ENCODE measurements at places on chromosomes 7 and 10.
A peak's percentile ranks its signal among the peaks of the same experiment; 100 is the strongest.

GRCh38 chr10:42769673-42770072, 12.9 kb upstream of the BMS1 start:
- no peak for DNase-seq

DNA sequence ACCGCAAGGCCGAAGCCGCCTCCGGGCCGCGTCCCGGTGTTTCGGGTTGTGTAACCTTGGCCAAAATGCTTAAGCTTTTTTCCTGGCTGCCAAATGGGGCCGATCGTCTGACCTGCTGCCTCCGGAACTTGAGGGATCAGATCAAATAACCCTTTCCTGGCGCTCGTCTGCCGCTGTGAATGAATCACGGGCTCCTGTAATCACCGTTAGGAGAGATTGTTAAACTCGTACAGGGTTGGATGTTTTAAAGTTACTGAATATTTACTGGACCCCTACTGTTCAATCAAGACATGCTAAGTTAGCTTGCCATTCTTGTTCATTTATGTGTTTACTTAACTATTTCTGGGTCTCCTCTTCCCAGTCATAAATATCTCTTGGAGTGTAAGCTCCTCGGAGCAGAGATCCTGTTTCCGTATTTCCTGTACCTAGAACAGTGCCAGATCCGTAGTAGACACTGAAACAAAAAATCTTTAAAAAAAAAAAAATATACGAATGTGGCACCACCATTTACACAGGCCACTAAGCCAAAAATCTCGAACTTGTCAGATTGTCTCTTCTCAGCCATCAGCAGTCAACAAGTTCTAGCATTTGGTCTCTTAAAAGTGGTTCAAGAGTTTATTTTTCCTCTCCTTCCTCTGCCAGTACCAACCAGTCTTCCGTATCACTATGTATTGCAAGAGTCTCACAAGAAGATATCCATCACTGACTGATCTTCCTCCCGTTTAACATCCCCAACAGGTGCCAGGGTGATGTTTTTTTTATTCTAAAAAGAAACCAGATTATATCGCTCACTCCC, 650 bp upstream of the TM9SF3 start:
- no peak for DNase-seq

DNA sequence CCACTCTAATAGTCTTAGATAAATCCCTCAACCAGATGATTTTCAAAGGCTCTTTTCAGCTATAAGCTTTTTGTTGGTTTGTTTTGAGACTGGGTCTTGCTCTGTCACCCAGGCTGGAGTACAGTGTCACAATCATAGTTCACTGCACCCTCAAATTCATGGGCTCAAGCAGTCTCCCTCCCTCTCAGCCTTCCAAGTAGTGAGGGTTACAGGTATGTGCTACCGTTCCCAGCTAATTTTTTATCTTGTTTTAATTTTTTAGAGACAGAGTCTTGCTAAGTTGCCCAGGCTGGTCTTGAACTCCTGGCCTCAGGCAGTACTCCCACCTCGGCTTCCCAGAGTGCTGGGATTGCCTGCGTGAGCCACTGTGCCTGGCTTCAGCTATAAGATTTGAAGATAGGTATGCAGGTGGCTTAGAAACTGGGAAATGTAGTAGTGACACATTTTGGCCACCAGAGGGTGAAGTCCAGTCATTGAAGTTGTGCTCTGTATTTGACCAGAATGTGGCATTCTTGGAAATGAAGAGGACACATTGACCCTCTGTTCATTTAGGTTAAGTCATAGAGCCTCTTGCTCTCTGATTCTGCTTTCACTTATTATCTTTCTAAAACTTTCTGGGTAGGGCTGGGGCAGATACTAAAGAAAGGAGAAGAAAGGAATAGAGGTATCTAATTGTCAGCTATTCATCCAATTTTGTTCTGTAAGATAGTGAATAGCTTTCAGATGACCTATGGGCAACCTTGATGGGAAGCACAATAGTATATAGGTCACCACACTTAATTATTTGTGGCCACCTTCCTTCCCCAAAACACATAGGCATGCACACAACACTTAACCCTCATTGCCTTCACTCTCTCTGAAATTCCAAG, 36.0 kb downstream of the R3HCC1L start:
- DNase-seq, result no peak

DNA sequence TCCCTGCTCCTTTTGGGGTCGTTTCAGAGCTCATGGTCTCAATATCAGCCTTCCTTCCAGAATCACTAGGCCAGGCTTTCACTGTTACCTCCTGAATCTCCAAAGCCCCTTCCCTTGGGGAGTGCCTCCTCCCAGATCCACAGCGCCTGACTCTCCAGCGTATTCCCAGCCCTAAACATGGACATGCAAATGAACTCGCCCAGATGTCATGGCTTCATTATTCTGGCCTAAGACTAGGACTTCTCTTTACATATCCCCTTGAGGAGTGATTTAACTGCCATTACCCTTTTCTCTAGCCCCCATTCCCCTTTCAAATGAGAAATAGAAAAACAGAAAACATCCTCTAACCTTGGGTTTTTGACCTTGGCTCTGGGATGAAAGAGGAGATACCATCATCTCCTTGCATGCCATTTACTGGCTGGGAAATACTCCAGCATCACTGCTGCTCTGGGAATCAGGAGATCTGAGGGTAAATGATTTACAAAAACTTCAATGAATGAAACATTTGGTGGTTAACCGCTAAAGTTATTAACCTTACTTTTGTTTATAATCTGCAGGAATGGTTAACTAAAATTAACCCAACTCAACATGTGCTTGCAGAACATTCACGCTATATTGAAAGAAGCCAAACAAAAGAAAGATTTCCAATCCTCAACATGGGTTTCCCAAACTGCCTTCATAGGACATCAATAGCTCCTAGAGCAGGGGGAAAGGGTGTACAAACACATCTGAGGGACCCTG, 37.0 kb downstream of the FAM171A1 start:
- DNase-seq, result no peak

- DNase-seq, result no peak
Observed at GRCh38 chr7:30171766-30172447, 37.1 kb downstream of the MTURN start.

DNA sequence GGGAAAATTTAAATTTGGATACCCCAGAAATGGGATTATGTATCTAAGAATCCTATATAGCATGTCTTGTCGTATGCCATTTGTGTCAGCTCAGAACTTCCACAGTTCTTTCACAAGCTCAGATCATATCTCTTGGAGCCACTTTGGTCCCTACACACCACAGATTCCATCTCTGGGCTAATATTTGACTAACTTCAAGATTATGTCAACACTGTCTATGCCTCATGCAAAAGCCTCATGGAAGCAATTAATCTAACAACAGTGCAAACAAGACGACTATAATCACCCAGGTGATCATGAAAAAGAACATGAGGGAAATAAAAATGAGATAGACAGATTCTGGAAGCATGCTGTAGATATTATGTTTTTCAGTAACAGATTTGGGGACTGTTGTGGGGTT, 189.1 kb downstream of the LRRTM3 start:
- no peak for DNase-seq

DNA sequence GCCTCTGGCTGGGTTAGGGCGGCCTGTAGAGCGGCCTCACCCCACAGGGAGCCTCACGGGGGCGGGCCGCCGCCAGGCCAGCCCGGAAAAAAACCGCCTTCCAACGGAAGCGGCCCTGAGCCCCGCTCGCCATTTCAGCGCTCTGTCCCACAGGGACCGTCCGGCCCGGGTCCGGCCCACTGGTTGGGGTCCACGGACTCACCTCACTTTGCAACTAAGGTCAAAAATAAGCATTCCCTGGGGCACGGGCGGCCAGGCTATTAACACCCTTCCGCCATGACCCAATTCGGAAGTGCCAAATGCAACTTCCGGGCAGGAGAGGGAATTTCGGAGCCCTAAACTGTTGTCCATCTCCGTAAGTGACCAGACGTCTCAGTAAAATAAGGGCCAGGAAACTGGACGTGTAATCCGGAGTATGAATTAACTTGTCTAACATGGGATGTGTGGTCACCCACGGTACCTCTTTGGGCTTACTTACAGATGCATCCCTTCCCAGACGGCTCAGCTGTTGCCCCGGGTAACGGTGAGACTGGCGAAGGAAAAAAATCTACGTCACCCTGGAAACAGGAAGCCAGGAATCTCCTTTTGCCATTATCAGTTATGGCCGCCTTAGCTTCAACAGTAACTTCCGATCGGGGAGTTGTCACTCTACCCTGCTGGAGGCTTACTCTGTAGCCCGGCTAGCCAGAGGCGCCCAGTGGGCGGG, at the start of gene BBIP1:
BBIP1 (minus strand) TSS at position 538 of the 706 bp plus-strand sequence. CDS start 1,023 bp downstream, outside the sequence.
- DNase-seq, result no peak

DNA sequence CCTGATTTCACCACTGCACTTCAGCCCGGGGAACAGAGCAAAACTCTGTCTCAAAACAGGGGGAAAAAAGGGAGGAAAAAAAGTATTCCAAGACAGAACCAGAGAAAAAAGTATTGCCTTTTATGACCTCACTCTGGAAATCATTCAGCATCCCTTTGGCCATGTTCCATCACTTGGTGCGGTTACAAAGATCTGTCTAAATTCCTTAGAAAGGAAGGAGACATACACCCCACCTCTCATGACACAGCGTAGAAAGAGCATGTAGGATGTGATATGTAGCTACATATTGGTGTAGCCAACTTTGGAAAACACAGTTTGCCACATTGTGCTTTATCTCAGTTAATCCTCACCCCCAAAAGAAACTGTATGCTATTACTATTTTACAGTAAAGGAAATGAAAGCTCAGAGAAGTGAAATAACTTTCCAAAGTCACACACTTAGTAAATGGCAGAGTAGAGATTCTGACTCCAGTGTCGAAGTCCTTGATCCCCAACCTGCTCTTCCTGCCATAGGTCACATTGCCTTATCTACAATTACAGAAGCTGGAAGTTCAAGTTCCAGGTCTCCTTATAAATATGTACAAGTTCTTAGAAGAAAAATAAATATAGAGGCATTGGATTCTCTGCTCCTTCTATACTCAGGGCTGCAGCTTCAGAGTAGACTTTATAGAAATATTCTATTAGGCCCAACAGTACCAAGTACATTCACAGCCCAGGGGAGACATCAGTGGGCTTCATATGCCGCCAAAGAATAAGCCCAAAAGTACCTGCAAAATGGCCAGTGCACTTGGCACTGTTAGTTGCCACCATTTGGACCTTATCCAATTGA, 91.6 kb upstream of the KMT2E start:
- no peak for DNase-seq

GRCh38 chr7:140358412-140359051, 39.8 kb downstream of the SLC37A3 start:
- DNase-seq, result no peak

DNA sequence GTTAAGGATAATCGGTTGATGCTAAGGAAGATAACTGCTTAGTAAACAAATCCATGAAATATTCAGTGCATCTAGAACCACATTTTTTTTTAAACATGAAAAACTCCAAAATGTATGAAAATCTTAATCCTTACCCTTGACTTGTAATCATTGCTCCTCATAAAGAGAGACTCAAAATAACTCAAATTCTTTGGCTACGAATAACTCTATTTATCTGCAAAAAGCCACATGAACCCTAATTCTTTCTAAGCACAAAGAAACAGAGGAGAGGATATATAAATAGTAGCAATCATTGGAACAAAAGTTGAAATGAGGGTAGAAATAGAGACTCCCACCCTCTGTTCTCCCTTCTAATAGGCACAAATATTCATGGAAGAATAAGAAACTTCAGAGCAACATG, 40.2 kb downstream of the ANK3 start:
- DNase-seq, result no peak

DNA sequence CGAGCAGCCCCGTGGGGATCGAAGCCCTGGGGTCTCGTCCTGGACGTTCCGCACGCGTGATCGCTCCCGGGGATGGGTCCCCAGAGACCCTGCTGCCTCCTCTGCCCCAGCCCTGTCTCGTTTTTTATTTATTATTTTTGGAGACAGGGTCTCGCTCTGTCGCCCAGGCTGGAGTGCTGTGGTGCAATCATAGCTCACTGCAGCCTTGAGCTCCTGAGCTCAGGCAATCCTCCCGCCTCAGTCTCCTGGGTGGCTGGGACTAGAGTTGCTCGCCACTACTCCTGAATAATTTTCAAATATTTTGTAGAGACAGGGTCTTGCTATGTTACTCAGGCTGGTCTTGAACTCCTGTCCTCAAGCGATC, 319 bp upstream of the STX1A start:
- no peak for DNase-seq

DNA sequence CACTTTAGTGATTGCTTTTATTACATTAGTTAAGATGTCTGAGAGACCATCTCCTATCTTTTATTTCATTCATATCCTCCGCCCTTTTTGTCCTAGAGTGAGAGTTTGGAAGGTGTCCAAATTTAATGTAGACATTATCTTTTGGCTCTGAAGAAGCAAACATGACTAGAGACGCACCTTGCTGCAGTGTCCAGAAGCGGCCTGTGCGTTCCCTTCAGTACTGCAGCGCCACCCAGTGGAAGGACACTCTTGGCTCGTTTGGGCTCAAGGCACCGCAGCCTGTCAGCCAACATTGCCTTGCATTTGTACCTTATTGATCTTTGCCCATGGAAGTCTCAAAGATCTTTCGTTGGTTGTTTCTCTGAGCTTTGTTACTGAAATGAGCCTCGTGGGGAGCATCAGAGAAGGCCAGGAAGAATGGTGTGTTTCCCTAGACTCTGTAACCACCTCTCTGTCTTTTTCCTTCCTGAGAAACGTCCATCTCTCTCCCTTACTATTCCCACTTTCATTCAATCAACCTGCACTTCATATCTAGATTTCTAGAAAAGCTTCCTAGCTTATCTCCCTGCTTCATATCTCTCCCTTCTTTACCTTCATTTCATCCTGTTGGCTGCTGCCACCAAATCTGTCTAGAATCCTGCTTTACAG, 10.4 kb upstream of the CLCN1 start:
- DNase-seq, result peak; percentile 75

DNA sequence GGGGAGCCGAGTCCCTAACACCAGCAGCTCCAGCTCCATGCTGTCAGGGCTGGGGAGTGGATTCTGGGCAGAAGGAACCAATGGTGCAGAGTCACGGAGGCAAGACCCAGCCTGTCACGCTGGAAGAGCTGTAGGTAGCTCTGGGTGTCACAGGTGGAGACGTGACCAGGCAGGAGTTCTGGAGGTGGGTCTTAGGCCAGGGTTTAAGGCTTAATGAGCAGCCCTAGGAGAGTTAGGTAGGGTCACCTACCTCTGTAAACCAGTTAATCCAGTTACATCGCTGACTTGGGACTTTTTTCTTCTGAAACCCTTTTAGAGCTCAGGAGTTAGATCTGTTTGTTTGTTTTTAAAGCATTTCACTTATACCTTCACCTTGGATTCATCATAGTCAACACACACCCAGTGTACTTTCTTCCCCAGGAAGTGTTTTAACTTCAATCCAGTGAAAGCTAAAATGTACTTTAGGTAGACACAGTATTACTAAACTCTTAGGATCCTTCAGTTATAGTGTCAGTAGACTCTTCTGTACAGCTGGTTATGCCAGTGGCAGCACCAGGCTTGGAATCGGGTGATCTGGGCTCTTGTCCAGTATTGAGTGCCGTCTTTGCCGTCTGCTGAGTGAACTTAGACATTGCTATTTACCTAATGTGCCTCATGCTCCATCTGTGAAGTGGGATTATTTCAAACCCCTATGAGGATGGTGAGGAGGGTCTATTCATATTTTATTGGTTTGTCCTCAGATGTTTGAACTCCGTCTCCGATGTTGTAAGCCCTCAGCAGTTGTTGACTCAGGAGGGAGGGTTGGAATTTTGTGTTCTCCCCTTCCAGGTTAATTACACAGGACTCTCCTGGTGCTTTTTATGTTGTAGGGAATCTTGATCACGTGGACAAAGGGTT, 31.0 kb downstream of the TACR2 start:
- DNase-seq, result no peak
